ENCODE measurements at places on chromosomes 5 and 9.

DNA sequence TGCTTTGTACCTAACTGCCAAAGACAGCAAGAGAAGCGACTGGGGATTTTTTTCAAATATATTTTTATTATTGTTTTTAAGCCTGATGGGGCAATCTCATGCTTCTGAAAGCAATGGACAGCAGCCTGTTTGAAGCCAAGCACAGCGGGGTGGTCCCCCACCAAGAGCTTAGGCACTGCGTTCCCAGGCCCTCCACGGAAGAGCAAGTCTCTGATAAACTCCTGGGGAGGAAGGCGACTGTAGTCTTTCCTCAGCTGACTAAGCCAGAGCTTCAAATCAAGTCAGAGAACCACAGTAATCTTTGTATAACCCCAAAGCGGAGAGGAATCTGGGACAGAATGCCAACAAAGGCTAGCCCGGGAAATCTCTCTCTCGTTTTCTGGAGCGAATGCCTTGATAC, 54.4 kb downstream of the ARSB start:
- no peak for DNase-seq

GRCh38 chr9:12368569-12368968, 324.6 kb upstream of the TYRP1 start:
- no peak for DNase-seq

- DNase-seq = no peak
Measured at GRCh38 chr5:150335778-150336177, 21.7 kb upstream of the TCOF1 start.

- no peak for DNase-seq
Measured at GRCh38 chr5:81147886-81148571, 85.1 kb upstream of the CKMT2 start.

DNA sequence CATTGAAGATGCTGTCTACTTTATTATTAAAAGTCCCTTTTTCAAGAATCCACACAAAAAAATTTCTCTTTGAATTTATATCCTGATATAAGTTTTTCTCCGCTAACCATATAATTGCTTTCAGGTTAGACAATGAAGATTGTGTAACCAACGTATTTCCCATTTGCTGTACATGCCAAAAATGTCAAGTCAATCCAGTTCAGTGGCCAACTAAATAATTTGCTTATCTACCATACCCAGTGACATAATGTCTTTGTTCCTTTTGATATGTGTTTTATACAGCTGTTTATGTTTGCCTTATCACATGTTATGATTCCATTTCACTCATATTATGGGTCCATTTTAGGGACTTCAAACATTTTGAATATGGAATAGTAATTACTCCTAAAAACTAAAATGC, 349.9 kb downstream of the EFNA5 start:
- DNase-seq = no peak
